ENCODE measurements at places on chromosomes 4 and X.

GRCh38 chrX:101171883-101172400 lies 47.6 kb upstream of the DRP2 start:
- no peak for DNase-seq

- no peak for DNase-seq
These were observed 39.2 kb downstream of the MAP7D3 start for GRCh38 chrX:136211766-136212556.

DNA sequence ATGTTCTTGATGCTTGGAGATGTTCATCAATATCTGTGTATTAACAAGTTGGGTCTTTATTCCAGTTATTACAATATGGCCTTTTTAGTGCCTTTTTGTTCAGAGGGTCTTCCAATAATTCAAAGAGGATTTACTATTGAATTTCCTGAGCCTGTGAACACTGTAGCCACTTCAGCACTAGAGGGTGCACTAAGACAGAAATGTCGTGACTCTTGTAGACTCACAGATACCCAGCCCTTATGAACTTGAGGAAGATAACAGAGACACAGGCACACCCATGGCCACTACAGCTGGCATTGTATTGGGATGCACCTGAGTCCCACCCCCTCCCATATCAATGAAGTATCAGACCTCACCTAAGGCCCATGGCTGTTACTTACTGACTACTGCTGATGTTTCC lies 54.4 kb upstream of the ACTRT1 start:
- no peak for DNase-seq

- DNase-seq, result no peak
These were observed 745.6 kb upstream of the FAM241A start for GRCh38 chr4:111399623-111400022.

DNA sequence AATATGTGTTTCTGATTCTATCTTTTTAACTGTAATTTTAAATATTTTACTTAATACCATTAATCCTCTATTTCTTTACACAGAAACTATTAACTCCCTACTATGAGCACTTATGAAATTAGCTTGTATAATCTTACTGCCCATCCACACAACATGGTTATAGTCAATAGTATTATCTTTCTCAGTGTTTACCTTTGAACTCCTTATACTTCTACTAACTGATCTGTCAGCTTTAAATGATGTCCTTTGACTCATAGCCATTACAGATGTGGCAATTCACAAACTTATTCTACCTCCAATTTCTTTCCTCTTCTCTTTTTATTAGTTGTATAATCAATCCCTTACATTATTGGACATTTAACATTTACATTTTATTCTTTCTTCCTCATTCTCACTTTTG lies 5.5 kb downstream of the SEC31A start:
- no peak for DNase-seq

DNA sequence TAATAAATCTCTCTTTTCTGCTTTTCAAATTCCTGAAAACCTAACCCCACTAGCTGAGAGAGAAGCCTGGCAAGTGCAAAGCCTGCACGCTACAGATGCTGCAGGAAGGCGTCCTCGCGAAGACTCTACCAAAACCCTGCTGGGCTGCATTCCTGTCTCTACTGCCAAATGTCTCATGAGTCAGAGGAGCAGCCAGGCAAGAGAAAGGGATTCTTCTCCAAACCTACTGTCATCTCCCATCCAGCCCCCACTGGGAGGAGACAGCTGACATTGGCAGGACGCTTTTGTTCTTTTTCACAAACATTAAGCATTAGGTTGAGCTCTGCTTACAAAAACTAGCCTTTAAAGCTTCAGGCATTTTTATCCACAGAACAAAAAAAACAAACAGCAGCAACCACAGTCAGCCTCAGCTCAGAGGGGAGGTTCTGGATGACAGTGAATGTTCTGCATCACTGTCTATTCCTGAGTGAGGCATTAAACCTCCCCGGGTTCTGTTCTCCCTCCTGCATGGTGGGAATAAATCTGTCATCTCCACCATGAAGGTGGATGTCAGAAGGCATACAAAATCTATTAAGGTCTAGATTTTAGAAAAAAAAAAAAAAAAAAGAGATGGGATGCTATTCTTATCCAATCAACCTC lies 18.0 kb downstream of the CRMP1 start:
- DNase-seq, result no peak

- no peak for DNase-seq
These were observed 14.9 kb upstream of the PPEF1 start for GRCh38 chrX:18692541-18692940.

DNA sequence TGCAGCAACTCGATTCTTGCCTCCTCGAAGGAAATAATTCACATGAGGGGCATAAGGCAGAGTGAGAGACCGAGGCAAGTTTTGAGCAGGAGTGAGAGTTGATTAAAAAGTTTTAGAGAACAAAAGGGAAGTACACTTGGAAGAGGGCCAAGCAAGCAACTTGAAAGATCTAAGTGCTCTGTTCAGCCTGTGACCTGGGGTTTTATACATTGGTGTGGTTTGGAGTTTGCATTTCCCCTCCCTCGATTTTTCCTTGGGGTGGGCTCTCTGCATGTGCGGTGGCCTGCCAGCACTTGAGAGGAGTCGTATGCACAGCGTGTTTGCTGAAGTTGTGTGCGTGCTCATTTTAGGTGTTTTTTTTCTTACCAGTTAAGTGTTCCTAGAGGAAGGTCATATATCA lies 356.4 kb downstream of the KLHL4 start:
- no peak for DNase-seq

- peak; percentile 41 for DNase-seq
These were observed 21.4 kb upstream of the PLCXD1 start for GRCh38 chrX:259692-260355.

GRCh38 chr4:146709956-146710355 lies 71.3 kb downstream of the POU4F2 start:
- no peak for DNase-seq

DNA sequence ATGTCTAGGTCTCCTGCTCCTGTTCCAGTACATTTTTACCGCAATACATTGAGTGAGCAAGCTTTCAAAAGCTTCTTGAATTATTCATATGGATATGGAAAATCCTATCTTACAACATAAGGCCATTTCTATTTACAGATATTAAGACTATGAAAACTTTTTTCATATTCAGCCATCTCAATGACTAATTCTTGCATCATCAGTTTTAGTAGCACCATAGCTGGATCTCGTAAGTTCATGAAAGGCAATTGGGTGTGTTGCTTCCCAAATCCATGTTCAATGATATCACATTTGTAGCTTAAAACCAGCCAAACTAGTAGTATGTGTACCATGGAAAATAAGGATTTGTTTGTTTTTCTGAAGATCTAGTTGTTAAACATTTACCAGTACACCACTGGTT lies 118.3 kb upstream of the GABRA2 start:
- no peak for DNase-seq

DNA sequence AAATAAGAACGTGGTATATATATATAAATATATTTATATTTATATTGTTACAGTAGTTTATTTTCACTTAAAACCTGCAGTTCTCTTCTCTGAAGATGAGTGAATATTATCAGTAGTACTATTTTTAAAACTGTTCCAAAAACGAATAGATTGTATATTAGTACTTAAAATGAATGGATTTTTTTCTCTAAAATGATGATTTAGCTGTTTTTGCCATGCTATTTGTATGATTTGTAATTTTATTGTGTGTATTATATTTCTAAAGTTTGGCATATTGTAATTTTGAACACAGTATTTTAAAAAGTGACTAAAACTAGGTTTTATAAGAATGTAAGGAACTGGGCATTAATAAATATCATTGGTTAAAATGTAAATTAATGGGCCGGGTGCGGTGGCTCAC lies 22.0 kb downstream of the TRAPPC11 start:
- no peak for DNase-seq

DNA sequence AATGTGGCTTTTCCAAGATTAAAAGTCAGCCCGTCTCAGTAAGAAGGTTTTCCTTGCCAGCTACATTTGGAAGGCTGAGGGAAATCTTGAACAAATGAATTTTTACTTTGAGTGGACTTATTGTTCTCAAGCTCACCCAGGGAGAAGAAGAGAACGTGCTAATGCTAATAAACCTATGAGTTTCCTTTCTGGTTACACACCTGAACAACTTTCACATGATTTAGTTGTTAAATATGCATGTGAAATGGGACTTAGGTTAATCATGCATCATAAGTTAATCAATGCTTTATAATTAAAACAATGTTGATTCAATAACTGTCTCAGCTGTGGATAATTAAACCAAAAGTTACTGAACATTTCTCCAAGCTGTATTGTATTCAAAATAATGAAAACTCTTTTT lies 33.9 kb downstream of the DIPK2B start:
- DNase-seq, result no peak

DNA sequence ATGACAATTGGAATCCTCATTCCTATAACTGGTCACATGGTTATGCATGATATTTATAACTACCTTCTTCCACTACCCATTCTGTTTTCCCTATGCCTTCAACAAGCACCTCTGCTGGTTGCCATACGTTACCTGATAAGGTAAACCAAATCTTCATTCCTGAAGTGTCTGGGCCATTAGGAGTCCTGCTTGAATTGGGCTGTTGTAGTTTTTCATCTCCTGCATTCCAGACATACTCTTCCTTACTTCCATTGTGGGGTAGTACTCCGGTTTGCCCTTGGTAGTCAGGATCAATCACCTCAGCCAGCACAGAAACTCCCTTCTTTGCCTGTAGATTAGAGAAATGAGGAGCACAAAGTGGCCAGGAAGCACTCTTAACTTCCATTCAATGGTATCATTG lies 109.1 kb upstream of the LANCL3 start:
- no peak for DNase-seq

- DNase-seq, result no peak
These were observed 339.0 kb upstream of the PABPC4L start for GRCh38 chr4:134540588-134540987.

DNA sequence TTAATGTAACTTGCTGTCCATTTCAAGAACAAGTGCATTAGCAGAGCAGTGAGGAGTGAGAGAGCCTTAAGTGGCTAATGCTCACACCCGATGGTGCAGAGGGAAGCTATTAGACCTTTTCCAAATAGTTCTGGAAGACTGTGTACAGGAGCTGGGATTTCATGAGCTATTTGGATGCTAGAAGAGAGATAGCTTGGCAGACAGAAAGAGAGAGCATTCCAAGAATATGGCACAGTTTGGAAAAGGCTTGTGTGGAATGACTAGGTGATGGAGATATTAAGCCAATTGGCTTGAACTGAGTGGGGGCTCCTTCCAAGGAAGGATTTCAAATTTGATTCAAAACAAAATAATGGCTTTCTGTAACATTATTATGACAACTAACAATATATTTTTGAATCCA lies 1097.2 kb upstream of the TENM3 start:
- no peak for DNase-seq

GRCh38 chr4:179797738-179798137 lies 2355.5 kb upstream of the AGA start:
- no peak for DNase-seq

- no peak for DNase-seq
These were observed 66.4 kb upstream of the C4orf54 start for GRCh38 chr4:99724067-99724466.

- DNase-seq, result no peak
These were observed 77.6 kb upstream of the FRMPD4 start for GRCh38 chrX:12060489-12061260.

DNA sequence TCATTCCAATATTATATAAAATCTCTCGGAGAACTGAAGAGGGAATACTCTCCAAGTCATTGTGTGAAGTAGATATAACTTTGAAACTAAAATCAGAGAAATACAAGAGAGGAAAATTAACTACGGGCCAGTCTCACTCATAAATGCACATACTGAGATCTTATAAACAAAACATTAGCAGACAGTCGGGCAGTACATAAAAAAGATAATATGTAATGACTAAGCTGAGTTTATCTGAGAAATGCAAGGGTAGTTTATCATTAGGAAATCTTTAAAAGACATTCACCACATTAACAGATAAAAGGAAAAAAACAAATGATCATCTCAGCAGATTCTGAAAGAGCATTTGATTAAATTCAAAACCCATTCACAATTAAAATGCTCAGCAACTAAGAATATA lies 116.7 kb downstream of the NYX start:
- no peak for DNase-seq

DNA sequence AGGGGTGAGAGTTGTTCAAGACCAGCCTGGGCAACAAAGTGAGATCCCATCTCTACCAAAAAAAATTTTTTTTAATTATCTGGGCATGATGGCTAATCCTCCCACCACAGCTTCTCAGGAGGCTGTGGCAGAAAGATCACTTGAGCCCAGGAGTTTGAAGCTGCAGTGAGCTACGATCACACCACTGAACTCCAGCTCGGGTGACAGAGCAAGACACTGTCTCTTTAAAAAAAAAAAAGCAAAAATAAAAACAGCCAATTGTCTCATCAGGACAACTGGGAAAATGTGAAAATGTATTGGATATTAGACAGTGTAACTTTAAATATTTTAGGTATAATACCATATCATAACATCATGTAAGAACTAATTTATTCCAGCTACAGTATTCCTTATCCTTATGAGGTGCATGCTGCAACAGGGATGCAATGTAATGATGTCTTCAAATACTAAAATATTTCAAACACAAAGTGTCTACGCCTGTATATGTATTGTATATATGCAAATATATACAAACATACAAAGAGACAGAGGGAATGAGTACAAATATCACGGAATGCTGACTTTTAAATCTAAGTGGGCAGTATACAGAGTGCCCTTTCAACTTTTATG lies 17.2 kb downstream of the FAM13A start:
- no peak for DNase-seq

DNA sequence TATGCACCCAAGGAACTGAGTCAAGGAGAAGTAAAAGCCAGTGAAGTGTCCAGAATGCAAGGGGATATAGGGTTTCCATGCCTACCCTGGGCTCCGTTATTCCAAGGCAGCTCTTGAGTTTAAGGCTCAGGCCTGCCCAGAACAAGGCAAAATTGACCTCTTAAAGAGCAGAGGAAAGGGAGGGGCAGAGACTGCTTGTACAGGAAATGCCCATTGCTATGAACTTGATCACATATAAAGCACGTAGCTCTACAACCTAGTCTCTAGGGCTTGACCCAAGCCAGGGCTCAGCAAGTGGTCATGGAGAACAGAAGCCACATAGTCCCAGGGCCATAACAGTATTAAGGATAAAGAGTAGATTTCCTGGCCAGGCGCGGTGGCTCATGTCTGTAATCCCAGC lies 58.2 kb upstream of the MSN start:
- no peak for DNase-seq

GRCh38 chr4:182862921-182863320 lies 54.3 kb downstream of the DCTD start:
- no peak for DNase-seq

DNA sequence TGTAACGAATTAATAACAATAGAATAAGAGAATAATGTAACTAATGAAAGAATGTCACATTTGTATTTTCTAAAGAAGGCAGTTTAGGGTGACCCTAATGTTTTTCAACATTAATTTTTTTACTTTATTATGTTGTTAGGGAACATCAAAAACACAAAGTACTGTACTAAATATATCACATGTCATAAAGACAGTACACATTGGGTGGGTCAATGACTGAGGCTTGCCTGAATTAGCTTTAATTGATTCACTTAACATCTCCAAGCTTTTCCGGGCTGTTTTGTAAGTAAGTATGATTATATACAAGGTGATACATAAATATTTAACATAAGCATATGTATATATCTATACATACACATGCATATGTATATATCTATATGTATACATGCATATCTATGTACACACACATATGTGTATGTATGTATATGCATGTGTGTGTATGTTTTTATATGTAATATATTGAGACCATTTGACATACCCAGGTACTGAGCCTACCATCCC lies 43.4 kb upstream of the KLF3 start:
- DNase-seq, result no peak

- no peak for DNase-seq
These were observed 202.6 kb upstream of the LEF1 start for GRCh38 chr4:108371282-108371681.

Data from CD4-positive, alpha-beta T cell treated with Interleukin-6 for 4 hours (primary cell).